ENCODE measurements at places on chromosomes 5 and 9.

DNA sequence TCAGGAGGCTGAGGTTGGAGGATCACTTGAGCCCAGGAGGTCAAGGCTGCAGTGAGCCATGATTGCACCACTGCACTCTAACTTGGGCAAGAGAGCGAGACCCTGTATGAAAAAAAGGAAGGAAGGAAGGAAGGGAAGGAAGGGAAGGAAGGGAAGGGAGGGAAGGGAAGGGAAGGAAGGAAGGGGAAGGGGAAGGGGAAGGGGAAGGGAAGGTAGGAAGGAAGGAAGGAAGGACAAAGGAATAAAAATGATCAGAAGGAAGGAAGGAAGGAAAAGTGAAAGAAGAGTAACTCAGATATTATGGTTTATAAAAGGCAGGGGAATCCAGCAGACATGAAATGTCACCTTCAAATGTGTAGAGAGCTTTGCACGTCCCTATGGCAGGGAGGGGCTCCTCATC, 64.4 kb downstream of the USP20 start:
- DNase-seq, result no peak

DNA sequence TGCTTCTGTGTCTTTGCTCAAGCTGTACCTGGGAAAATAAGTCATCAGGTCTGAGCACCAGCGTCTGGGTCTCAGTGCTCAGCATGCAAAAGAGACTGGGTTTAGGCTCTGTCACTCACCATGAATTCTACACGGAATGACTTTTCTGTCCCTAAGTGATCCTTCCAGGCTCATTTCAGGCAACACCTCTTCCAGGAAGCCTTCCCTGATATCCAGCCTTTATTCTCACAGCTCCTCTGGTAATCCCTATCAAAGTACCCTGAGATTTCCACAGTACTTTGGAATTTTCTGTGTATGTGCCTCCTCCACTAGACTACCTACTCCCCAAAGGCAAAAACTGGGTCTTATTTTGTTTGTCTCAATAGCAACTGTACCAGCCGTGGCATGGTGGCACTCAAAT, 92.7 kb upstream of the BOD1 start:
- DNase-seq, result no peak

DNA sequence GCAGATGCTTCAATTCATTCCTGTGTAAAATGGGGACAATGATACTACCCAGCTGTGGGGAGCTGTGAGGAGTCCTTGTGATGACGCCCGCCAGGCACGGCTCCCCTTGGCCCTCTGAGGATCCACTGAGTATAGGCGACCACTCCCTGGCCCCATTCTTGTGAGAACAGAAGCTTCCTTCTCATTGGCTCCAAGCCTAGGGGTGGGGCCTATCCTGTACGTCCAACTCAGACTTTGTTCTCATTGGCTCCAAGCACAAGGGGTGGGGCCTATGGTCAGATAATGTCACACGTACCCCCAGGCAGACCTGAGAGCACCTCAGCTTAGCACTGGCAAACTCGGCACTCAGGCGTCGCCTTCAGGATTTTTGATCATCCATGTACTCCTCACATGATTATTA, 232.9 kb upstream of the MVB12B start:
- no peak for DNase-seq

- no peak for DNase-seq
Observed at GRCh38 chr5:120466341-120467006, 2.4 kb downstream of the PRR16 start.

GRCh38 chr9:110573305-110573704, 6.2 kb downstream of the SVEP1 start:
- no peak for DNase-seq

DNA sequence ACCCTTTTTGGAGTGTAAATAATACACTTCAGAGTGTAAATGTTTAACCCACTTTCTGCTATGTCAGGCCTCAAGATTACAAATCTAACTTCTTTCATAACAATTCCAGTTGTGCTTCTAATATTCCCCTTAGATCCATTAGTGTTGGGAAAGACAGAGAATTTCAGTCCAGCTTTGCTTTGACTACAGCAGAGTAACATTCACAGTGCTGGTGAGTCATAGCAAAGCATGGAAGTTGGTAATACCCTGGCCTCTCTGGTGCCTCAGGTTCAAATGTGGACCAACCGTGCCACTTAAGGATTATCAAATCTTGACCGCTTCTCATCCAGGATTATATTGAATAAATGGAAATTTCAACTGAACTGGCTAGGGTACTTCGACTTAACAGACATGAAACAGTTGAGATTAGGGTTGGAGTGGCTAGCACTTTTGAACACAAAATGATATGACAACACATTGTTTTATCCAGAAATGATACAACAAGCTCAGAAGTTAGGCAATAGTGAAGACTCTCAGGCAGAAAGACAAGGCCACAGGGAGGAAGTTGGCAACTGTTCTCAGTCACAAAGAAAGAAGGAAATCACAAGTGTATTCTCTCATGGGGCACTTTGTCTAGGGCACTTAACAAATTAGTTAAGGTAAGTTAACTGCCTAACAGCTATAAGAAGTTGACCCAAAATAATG, 24.4 kb upstream of the RASA1 start:
- DNase-seq, result no peak

DNA sequence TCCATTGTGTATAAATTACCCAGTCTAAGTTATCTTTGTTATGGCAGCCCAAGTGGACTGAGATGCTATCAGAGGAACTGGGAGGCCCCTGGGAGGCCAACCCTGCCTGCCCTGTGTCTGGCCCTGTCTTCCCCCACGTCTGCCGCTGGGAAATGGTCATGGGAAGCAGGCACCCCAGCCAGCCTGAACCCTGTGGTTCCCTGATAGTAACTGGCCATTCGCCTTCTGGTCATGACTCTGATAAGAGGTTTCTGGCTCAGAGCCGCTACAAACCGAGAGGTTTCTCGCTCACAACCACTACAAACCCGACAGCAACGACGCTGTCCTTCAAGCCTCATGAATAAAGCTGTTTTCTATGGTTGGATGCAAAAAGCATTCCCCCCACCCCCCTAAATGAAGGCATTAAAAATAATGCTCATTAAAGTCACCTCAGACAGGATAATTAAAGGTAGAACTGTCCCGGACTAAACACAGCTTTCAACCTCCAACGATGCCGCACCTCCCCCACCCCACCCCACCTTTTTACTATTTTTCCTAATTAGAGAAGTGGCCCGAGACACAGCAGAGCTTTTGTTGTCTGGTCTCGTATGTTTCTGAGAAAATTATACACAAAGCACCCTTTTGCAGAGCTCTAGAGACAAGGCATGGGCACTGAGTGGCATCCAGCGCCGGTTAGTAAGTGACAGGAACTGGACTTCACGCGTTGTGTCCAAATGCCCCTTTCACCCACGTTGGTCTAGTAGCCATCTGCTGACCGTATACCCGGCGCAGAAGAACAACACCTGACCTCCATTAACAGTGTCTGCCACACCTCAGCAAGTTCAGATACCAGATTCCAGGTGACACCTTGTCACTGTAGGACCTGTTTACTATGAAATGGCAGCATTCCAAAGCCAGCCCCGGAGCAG, 140.8 kb downstream of the COL23A1 start:
- no peak for DNase-seq

DNA sequence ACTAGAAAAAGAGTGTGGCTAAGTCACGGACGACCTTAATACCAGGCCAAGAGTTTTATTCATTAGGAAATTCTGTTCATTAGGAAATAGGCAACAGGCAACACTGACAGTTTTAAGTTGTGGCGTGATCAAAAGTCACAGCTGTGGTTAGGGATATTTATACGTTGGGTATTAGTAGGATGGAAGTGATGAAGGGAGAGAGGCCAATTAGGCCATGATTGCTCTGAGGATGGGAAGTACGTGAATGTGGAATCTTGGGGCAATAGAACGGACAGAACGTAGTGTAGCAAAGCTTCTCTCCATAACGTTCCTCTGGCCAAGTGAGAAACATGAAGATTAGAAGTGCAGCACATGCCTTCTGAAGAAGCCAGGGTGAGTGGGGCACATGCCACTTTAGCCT, 290.1 kb upstream of the ZNF608 start:
- DNase-seq, result no peak

- DNase-seq, result no peak
Observed at GRCh38 chr5:164153469-164154172, 648.2 kb downstream of the MAT2B start.
